Common myeloid progenitor, CD34-positive (primary cell): ENCODE measurements at places on chromosomes 2 and 18.

DNA sequence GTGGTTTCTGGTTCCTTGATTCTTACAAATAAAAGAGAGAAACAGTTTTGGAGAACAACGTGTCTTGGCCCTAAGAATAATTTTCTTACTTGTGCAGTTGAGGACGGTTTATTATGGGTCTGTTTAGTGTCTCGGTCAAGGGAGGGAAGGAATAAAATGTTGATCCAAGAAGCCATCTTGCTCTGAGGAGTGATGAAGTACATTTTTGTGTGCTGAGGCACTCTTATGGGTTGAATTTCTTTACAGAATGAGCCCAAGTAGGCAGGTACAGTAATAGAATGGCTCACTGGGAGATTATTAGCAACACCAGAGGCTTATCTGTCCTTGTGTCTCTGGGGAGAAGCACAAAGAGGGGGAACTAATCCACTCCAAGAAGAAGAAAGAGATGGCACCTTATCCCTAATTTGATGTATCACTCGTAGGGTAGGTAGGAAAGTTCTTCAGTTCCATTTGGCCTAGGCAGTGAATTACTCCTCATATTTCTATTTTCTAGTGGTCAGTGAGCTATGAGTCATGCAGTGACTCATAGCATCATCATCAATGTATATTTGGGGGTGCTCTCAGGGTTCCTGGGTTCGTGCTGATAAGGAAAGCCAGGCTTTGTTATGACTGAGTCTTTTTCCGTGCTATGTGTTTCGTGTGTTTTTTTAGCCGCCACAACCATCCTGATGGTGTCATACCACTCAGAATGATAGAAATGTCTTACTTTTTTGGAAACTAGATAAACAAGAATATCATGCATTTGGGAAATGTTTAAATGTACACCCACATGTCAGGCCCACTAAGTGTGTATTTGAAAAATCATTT, 250.1 kb upstream of the CTAGE1 start:
- DNase-seq, result peak; percentile 0

GRCh38 chr2:156947261-156947660, 310.2 kb upstream of the GALNT5 start:
- DNase-seq, result no peak

- peak; percentile 45 for DNase-seq
These were observed 13.6 kb upstream of the THADA start for GRCh38 chr2:43609290-43609918.

DNA sequence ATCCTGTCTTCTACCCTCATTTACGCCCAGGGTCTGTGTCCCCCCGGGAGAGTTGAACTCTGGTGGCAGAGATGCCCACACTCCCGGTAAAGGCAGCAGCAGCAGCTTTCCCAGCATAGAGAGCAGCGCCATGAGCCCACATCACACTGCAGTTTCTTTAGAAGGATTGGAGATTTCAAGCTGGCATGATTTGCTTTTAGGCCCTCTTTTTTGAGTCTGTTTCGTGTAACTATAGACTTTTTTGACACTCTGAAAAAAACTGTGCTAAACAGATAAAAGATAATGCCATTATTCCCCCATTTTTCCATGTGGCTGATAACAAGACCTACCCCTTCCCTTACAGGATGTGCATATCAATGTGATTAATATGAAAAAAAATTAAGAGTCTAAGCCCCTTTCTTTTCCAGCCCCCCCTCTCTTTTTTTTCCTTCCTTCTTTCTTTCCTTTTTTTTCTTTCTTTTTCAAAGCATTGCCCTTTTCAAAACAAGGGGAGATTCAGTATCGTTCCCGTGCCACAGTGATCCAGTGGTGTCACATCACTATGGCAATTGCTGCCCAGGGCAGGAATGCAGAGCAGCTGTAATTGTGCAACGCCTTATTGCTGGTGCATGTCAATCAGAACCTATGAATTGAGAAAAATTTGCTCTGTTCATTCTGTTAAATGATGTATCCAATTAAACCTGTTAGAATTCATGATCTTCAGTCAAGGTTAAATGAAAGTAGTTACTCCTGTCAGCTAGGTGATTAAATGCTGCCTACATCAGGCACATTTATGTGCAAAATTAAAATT, 104.5 kb downstream of the CDCA7 start:
- no peak for DNase-seq

GRCh38 chr2:19826874-19827273, 74.9 kb downstream of the TTC32 start:
- no peak for DNase-seq

DNA sequence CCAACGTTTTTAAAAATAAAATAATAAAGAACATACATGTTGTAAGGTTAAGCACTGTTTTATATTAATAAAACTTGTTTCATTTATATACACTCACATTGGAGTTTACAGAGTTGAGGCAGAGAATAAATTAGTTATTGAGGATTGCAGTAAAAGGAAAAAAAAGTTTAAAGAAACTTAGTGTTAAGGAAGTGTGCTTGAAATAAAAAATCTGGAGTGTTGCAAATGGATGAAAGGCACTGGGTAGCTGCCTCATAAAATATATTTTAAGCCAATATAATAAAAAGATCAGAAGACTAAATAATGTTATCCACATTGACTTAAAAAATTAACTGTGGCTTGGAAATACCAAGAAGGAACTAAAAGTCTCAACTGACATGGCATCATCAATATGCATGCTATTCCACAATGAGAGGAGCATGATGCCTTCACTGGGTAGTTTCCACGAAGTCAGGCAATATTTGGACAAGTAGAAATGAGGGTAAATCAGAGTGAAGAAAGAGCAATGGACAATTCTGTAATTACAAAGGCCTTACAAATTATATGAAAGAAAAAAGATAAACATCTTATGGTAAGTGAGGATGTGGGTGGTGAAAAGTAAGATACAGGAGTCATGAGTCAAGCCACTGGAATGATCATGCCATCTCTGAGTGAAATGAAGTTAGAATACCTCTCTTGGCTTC, 2.5 kb downstream of the GALNT3 start:
- peak; percentile 44 for DNase-seq

DNA sequence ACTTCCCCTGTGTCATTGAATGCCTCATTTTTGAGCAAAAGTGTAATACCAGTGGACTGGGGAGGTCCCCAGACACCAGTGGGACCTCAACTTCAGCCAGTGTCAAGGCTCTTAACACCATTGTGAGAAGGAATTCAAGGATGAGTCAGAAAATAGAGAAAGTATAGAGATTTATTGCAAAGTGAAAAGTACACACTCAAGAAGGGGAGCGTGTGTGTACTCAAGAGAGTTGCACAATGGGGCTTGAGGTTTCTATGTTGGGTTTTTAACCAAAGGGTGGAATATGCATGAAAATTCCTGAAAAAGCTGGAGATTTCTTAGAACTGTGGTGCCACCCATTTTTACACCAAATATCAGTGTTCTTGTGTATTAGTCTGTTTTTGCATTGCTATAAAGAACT, 81.9 kb downstream of the ADCYAP1 start:
- no peak for DNase-seq

DNA sequence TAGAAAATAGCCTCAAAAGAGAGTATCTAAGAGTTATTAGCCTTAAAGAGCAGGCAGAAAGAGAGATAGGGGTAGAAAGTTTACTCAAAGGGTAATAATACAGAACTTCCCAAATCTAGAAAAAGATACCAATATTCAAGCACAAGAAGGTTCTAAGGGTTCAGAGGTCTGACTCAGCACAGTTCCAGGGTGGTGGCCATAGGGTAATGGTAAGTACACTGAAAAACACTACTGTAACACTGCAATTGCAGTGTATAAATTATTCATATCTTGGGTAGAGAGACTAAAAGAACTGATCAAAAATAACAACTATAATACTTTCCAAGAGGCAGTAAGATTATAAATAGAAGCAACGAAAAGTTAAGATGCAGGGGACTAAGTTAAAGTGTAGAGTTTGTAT, 115.2 kb downstream of the ROCK1 start:
- no peak for DNase-seq

- DNase-seq, result no peak
These were observed 330.2 kb downstream of the DSC3 start for GRCh38 chr18:30712383-30712782.

DNA sequence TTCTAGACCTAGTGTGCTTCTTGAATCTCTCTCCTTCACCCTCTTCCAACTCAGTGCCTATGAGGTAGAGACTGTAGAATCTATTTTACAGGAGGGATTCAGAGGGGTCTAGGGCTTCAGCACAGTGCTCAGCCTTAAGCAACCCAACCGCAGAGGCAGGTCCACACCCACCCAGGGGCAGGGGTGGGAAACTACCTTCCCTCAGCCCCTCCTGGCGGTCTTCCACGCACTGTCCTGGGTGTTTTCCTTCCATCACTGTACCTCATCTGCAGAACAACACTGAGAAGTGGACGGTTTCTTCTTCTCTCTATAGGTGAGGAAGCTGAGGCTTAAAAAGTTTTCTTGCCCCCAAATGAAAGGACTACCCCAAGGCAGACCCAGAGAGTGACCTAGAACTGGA, 222.3 kb downstream of the ALK start:
- DNase-seq, result no peak

- no peak for DNase-seq
These were observed 54.9 kb upstream of the CRIM1 start for GRCh38 chr2:36300697-36301096.
